ENCODE measurements at places on chromosomes 7 and 10.

- no peak for DNase-seq
Measured at GRCh38 chr10:17795813-17796594, 13.1 kb upstream of the MRC1 start.

- no peak for DNase-seq
Measured at GRCh38 chr10:120951288-120951687, 100.1 kb downstream of the WDR11 start.

DNA sequence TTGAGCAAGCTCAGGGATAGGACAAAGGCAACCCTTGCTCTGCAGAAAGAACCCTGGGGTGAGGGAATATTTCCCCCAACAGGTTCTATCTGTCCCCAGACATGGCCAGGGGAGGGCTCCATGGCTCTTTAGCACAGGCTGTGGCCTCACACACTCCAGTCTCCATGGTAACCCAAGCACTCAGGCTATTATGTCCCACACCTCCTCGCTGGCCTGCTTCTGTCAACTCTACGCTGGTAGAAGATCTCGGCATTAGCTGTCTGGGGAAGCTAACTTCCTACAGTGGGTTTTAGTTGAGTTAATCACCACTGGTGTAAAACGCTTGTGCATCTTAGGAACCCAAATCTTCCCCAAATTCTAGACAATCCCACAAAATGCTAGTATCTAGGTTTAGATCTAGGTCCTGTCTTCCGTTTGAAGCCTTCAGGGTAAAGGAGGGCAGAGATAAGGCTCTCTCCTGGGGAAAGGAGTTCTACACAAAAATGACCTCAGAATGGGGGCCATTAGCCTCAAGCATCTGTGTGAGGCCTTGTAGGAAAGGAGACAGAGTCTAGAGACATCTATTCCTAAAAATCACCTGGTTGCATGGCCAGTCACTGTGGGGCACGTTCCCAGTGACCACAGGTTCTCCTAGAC is 36.7 kb upstream of the SLIT1 start:
- DNase-seq = peak; percentile 46

GRCh38 chr7:162632-163297 is 29.6 kb upstream of the FAM20C start:
- peak; percentile 70 for DNase-seq

DNA sequence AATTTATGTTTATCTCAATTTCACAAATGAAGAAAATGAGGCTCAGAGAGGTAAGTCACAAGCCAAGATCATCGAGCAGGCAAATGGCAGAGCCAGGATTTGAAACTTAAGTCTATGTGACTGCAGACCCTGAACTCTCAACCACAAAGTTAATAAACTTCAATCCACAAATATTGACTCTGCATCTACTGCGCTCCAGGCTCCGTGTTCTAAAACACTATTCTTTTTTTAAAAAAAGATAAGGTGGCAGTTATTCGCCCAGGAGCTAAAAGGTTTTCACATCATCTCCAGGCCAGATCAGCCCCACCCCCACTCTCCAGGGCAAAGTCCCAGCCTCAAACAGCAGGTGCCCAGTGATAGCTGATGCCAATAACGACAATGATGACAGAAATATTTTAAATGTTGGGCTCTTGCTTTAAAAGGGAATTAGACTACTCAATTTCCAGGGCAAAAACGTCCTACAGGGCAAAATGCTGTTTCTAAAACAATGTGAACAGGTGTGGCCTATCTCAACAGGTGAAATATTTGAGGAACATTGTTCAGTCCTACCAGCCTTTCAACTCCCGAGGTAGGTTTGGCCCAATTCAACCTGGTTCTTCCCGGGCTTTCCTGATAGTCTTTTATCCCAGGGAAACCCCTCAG is 85.2 kb downstream of the SORBS1 start:
- no peak for DNase-seq

DNA sequence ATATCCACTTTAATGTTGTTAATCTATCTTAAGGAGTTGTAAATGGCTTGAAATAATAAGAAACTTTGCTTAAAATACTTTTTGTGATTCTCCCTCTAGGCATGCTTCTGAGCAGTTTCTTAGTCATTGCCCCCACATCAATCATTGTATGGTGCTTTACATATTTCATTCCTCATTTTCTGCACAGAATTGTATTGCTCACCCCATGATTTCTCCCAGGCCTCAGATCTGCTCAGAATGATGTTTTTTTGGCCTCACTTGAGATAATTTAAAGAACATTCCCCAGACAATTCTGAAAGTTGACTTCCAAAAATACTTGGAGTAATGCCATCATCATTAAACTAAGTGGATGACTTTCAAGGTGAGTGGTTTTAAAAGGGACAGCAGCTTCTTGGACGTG is 82.1 kb upstream of the PRPS1L1 start:
- DNase-seq = no peak

- DNase-seq = no peak
Measured at GRCh38 chr10:16363741-16364140, 73.1 kb upstream of the PTER start.

GRCh38 chr7:36707898-36708297 is 16.4 kb downstream of the AOAH start:
- no peak for DNase-seq

GRCh38 chr10:110163192-110163773 is 44.1 kb upstream of the MXI1 start:
- DNase-seq = no peak

GRCh38 chr10:98919899-98920298 is 315.8 kb downstream of the HPSE2 start:
- DNase-seq = no peak

DNA sequence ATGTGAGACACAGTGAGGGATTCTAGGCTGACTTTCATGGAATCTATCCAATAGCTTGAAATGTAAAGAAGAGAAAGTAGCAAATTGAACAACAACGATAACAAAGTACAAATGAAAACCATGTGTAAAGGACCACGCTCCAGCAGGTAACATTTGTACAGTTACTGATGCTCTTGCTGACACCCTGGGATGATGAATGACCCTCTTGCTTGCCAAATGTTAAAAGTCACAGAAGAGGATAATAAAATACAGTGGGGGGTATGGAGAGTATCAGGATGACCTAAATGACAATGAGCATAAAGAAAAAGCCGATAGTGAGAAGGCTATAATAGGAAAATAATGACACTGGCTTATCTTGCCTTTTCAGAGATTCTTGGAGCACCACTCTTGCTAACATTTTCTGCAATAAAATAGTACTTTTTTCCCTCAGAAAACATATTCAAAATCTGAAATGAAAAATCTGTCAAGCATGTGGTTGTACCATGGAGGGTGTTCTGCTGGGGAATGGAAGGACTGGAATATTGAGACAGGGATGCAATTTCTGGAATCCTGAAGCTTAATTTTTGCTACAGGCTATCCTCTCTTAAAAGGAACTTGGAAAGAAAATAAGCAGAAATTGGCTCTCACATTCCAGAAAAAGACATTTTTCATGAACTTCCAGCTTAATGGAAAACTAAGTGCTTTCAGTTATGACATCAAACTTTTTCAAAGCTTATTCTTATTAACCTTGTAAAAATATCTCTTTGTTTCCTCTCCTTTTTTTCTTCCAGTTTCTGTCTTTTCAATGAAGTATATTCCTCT is 303.2 kb upstream of the GHITM start:
- peak; percentile 62 for DNase-seq

DNA sequence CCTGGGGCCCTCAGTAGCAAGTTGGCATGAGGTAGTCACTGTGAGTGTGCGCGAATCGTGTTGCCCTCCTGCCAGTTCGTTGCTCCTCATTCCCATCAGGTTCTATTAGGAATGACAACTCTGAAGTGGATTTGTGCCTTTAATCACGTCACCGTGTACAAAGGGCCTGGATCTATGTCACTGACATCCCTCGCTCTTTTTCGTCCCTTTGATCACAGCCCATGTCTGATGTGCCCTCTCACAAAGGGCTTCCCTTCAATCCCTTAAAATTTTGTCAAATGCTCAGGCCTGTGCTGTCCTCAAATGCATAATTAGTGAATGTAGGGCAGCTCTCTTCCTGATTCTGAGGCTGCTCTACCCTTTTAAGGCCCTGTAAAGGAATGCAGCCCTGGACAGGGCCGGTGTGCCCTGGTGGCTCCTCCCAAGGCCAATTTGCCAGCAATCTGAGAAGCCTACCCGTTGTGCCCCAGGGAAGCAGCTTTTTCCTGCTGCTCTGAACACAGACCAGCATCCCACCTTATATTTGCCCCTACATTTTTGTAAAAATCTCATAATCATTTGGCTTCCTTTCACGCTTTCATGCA is 93.6 kb downstream of the TMEM178B start:
- DNase-seq = no peak

- DNase-seq = no peak
Measured at GRCh38 chr7:106952658-106953231, 87.7 kb downstream of the PIK3CG start.

- no peak for DNase-seq
Measured at GRCh38 chr7:113891828-113892227, 27.0 kb downstream of the PPP1R3A start.

DNA sequence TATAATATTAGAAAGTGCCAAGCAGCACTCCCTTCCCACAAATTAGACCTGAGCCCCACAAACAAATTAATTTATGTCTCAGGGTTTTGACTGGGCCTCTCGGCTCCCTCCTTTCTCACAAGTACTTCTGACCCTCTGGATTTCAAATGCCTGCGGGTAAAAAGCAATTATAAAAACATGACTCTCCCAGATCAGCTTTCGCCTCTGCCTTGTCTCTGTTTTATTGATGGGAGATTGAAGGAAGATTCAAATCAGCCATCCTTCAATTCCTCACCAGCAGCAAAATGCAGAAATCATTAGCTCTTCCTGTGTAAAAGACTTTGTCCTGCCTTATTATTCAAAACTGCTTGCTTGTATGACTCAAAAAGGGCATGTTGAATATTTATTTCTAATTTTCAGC is 453.7 kb upstream of the MKI67 start:
- DNase-seq = peak; percentile 48

DNA sequence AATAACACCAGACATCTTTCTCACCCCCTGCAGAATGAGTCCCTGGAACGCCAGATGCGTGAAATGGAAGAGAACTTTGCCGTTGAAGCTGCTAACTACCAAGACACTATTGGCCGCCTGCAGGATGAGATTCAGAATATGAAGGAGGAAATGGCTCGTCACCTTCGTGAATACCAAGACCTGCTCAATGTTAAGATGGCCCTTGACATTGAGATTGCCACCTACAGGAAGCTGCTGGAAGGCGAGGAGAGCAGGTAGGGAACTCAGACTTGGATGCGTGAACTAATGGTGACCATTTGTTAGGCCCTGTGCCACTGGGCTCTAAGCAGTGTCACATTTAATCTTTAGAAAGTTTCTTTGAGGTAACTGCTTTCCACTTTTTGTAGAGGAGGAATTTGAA is 7.1 kb downstream of the VIM start:
- no peak for DNase-seq

DNA sequence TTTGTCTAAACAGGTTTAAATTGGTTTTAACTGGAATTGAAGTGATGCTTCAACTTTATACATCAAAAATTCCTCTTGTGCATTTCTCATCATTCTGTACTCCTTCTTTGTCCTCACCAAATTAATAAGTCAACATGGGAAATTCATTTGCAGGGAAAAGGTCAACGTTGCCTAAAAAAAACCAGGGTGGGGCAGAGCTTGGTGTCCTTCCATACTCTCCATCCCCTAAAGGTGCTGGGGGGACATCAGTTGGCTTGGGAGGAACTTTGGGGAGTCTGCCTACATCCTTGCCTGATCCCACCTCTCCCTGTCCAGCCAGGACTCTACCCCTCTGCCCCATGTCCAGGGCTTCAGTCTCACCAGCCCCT is 34.1 kb upstream of the SLC26A3 start:
- no peak for DNase-seq

DNA sequence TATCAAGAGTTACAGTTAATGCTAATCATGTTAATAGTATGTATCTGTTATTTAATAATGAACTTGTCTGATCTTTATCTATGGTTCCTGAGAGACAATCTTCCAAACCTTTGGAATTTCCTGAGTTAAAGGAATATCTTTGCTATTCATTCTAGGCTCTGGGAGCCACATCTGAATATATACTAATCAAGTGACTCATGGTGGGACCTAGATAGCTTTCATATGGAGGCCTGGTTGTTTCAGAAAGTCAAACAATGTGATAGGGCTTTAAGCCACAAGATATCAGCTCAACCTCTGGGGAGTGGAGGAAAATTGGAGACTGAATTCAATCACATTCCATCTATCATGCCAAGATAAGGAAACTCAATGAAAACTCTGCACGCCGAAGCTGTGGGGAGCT is 746.4 kb downstream of the TNS3 start:
- no peak for DNase-seq

DNA sequence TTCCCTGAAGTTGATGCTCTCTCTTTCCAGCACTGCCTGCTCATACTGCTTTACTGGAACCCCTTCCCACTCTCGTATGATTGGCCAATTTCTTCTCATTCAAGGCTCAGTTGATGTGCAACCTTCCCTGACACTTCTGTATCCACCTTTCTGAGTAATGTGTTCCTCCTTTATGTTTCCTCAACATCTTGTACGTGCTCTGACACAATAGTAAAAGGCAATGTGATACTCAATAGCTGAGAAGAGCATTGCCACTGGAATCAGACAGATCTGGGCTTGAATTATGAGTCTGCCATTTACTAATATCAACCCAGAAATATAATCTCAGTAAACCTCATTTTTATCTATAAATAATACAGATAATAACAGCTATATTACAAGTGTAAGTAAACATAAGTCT is 34.7 kb downstream of the ARL4A start:
- no peak for DNase-seq

DNA sequence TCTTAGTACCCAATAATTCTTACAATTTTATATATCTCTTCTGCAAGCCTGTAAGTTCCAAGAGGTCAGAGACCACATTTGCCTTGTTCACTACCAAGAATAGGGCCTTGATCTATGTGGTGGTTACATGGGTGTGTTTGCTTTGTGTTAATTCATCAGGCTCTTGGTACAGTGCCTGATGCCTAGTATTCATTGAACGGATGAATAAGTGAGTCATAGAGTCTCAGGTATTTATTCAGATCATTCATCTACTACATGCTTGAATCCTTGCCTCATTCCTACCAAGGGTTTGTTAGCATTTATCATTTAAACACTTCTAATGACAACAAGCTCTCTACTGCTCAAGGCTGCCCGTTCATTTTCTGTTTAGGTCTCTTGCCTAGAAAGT is 11.3 kb upstream of the SGPL1 start:
- DNase-seq = no peak

DNA sequence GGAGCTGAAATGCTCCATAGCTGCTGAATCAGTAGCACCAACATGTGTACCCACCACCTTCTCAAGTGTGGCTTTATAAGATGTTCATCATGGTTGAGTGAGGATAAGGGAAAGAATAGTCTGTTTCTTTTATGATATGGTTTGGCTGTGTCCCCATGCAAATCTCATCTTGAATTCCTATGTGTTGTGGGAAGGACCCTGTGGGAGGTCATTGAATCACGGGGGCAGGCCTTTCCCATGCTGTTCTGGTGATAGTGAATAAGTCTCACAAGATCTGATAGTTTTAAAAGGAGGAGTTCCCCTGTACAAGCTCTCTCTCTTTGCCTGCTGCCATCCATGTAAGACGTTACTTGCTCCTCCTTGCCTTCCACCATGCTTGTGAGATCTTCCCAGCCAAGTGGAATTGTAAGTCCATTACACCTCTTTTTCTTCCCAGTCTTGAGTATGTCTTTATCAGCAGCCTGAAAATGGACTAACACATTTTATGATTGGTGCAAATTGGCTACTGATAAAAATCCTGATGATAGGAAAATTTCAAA is 799.9 kb downstream of the TNS3 start:
- no peak for DNase-seq

- DNase-seq = peak; percentile 36
Measured at GRCh38 chr7:156993925-156994235, 16.6 kb downstream of the MNX1 start.
